ENCODE measurements at places on chromosomes 4 and X.
A peak's percentile ranks its signal among the peaks of the same experiment; 100 is the strongest.

- no peak for DNase-seq
Observed at GRCh38 chr4:30181512-30181911, 538.7 kb upstream of the PCDH7 start.

DNA sequence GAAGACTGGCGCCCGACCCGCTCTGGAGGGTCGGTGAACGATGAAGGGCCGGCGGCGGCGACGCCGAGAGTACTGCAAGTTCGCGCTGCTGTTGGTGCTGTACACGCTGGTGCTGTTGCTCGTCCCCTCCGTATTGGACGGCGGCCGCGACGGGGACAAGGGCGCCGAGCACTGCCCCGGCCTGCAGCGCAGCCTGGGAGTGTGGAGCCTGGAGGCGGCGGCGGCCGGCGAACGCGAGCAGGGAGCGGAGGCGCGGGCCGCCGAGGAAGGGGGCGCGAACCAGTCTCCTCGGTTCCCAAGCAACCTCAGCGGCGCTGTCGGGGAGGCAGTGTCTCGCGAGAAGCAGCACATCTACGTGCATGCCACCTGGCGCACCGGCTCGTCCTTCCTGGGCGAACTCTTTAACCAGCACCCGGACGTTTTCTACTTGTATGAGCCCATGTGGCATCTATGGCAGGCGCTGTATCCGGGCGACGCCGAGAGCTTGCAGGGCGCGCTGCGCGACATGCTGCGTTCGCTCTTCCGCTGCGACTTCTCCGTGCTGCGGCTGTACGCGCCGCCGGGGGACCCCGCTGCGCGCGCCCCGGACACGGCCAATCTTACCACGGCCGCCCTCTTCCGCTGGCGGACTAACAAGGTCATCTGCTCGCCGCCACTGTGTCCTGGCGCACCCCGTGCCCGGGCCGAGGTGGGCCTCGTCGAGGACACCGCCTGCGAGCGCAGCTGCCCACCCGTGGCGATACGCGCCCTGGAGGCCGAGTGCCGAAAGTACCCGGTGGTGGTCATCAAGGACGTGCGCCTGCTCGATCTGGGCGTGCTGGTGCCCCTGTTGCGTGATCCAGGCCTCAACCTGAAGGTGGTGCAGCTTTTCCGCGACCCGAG, 568 bp downstream of the CHST7 start:
- peak; percentile 77 for DNase-seq

DNA sequence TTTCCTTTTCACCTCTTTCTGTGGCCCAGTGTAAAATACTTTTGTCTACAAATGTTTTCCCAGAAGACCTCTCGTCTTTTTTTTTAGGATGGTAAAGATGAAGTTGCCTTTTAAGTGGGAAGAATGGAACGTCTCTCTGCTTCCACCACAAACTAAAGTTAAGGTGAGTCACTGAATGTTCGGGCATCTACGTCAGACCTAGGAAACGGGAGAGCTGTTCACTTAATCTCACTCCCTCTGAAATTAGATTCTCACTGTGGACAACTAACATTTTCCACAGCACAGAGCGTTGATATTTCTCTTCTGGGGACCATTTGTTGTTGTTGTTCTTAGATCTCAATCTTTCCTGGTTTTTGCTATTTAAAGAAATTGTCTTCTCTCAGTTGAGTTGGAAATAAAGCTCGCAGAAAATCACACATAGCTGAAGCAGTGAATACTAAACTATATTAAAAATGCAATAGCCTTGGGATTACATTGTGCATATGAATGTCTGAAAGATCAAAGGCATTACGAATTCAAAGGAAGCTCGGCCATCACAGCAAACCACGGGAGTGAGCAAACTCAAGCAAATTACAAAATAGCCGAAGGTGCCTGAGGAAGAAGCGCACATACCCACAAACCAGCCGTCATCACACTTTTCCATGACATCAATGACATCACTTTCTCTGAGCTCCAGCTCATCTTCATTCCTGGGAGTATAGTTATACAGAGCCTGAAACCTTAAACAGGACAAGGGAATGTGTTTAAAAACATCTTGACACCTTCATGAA, 53.9 kb upstream of the PDLIM3 start:
- DNase-seq: no peak

DNA sequence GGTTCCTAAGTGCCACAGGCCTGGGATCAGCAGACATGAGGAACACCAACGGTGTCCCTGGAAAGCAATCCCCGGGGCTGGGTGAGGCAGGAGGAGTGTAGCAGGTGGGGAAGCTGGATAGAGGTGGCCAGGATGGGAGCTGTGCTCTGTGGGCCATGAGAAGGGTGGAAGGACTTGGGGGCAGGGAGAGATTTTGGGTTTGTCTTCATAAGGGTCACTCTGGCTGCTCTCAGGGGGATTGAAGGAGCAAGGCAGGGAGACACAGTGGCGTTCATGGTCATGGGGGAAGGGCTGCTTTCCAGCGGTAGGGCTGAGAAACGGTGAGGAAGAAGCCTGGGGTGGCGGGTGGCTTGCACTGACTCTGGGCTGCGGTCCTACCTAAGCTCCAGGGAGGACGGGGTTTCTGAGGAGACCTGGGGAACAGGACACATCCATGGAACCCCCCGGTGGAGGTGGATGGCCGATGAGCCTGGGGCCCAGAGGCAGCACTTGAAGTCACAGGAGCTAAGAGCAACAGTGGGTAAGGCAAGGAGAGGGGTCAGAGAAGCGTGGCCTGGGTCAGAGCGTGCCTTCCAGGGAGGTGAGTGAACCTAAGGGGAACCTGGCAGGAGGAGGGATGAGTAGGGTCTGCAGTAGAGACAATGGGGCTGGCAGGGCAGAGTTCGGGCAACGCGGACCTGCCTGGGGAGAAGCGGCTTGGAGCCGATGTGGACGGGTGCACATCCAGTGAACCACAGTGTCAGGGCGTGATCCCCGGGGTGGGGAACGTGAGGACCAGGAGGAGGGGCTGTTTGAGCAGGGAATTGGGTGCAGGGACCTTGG, 12.4 kb upstream of the CTBP1 start:
- DNase-seq: no peak

DNA sequence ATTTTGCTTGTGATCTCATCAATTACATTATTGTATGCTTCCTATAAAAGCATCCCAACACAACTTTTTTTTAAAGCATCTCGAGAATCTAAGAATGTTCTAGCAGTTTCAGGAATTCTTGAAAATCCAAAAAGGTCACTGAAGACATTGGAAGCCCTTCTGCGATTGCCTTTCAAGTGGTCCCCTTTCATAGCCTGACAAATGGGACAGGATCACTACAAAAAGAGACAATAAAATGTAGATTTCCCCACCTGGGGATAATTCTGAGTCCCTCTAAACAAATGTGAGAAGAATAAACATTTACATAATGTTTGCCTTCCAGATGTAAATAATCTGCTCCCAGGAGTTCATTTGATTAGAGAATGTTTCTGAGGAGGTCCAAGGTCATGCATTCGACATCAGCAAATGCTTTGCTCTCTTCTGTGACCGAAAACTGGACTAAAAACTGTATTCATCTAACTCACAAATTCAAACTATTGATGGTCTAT, 116.0 kb downstream of the COL25A1 start:
- no peak for DNase-seq

DNA sequence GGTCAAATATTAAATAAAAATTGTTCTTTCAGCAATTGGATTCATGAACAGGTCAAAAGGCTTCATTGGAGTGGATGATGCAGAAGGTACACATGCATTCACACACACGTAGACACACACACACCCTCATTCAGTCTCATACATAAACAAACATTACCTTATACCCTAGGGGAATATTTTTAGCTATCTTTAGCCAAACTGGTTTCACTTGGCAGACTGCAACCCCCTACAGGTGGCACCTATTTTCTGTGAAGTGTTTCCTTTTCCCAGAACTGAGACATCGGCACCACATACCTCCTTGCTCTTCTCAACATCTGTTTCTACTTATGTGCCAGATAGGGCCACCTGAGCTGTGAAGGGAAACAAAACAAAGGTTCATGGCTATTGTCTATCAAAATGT, 18.5 kb upstream of the KDR start:
- DNase-seq: no peak
